ENCODE measurements at places on chromosomes 5 and 9. TPM values are rescaled to one million over a fixed set of nuclear protein-coding genes. Genes with fewer than 3 reads are reported as not detected.

GRCh38 chr5:153756540-153756939 lies 266.1 kb downstream of the GRIA1 start:
- H3K27ac ChIP-seq = no peak overlapping the region
- no peaks in the 10 kb centered on the region for H3K36me3 ChIP-seq
- H3K4me3 ChIP-seq = no peak overlapping the region
- no peaks in the 10 kb centered on the region for H3K27me3 ChIP-seq

- H3K4me3 ChIP-seq = no peak overlapping the region
- peaks cover 13% of the 10 kb centered on the region for H3K36me3 ChIP-seq
- no peak for DNase-seq
- no peaks in the 10 kb centered on the region for H3K27me3 ChIP-seq
- peaks cover 40% of the 10 kb centered on the region for H3K4me1 ChIP-seq
- no peak overlapping the region for H3K27ac ChIP-seq
Observed at GRCh38 chr9:121754655-121755436, 103.4 kb downstream of the DAB2IP start.

DNA sequence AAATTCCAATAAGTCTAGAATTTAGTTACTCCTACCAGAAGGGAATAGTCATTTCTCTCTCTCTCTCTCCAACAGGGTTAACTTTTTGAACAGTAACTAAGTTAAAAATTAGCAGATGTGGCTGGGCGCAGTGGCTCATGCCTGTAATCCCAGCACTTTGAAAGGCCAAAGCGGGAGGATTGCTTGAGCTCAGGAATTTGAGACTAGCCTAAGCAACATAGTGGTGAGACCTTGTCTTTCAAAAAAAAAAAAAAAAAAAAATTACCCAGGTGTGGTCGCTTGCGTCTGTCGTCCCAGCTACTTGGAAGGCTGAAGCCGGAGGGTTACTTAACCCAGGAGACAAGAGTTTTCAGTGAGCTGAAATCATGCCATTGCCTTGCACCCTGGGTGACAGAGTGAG lies 639.7 kb downstream of the PTPRD start:
- no peak overlapping the region for H3K4me3 ChIP-seq
- H3K4me1 ChIP-seq = no peaks in the 10 kb centered on the region
- no peaks in the 10 kb centered on the region for H3K36me3 ChIP-seq
- no peaks in the 10 kb centered on the region for H3K27me3 ChIP-seq
- DNase-seq = no peak

DNA sequence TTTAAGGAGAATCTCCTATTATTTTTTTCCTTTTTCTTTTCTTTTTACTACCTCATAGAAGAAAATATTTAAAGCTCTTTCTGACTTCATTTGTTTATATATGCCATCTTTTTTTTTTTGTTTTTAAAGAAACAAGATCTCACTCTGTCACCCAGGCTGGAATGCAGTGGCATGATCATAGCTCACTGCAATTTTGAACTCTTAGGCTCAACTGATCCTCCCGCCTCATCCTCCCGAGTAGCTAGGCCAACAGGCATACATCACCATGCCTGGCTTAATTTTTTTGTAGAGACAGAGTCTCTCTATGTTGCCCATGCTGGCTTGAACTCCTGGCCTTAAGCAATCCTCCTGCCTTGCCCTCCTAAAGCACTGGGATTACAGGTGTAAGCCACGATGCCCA lies 59.5 kb downstream of the LNPEP start:
- peaks cover 18% of the 10 kb centered on the region for H3K36me3 ChIP-seq
- no peak for DNase-seq
- no peaks in the 10 kb centered on the region for H3K4me1 ChIP-seq
- H3K4me3 ChIP-seq = no peak overlapping the region
- no peaks in the 10 kb centered on the region for H3K27me3 ChIP-seq

Gene FCN2
- not detected for total RNA-seq

DNA sequence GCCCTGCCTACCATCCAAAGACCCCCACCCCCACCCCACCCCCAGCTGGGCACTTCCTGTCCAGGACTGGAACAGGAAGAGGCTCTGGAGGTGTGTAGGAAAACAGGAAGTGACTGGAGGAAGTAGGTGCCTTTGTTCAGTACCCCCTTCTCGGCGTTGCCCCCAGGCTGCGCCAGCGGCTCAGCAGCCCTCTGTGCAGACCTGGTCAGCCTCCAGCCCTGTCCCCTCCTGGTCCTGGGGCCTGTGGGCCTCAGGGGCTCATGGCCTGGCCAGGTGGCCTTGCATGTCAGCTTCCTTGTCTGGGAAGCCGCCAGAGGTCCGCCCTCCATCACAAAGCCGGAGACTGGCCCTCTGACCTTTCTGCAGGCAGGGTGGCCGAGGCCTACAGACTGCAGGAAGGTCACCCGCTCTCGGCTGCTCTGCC lies 26.0 kb downstream of the FLT4 start:
- H3K27ac ChIP-seq = no peak overlapping the region
- DNase-seq = peak; percentile 26
- H3K4me3 ChIP-seq = no peak overlapping the region
- H3K36me3 ChIP-seq = no peaks in the 10 kb centered on the region
- H3K27me3 ChIP-seq = no peaks in the 10 kb centered on the region
- H3K4me1 ChIP-seq = no peaks in the 10 kb centered on the region

- H3K27ac ChIP-seq = no peak overlapping the region
- no peak overlapping the region for H3K4me3 ChIP-seq
- H3K36me3 ChIP-seq = no peaks in the 10 kb centered on the region
- peaks cover 6% of the 10 kb centered on the region for H3K27me3 ChIP-seq
- H3K4me1 ChIP-seq = no peaks in the 10 kb centered on the region
Observed at GRCh38 chr5:1229822-1230221, 4.6 kb downstream of the SLC6A18 start.

Gene ADGRV1
- 66.2 TPM for total RNA-seq

Gene OR2K2
- total RNA-seq = not detected

Gene ARHGEF39
- 1.3 TPM for total RNA-seq

DNA sequence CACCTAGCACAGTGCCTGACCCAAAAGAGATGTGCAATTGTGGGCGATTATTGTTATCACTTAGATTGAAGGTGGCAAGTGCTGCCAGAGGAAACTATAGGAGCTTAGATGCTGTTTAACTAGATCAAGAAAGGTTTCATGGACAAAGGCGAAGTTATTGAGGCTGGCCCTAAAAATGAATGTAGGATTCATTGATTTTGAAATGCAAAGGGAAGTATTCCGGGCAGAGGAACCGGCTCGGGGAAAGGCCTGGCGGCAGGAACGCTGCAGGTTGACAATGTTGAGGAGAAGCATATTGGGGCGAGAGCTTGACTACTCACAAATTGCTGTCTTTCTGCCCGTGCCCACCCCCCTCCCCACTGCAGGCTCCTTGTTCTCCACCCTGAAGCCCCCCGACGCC lies 37.4 kb upstream of the TTC1 start:
- no peak overlapping the region for H3K27ac ChIP-seq
- H3K4me1 ChIP-seq = no peaks in the 10 kb centered on the region
- no peaks in the 10 kb centered on the region for H3K36me3 ChIP-seq
- no peak for DNase-seq

Gene ANAPC2
- total RNA-seq = 31.9 TPM

DNA sequence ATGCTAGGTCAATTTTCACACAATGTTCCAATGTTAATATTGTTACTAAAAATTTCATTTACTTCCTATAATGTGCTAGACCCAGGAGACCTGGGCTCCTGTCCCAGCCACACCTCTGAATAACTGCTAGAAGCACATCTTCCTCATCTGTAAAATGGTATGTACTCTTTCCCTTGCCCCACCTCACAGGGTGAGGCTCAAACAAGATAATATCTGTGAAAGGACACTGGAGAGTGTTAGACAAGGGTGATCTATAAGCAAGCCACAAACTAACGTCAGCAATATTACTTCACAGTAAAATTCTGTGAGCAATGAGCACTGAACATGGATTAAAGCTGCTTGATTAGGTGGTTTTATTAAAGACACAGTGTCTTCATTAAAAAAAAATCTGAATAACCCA lies 186.4 kb downstream of the EPB41L4A start:
- no peak for DNase-seq
- H3K36me3 ChIP-seq = peaks cover 5% of the 10 kb centered on the region
- peaks cover 10% of the 10 kb centered on the region for H3K4me1 ChIP-seq
- no peak overlapping the region for H3K4me3 ChIP-seq

- peaks cover 90% of the 10 kb centered on the region for H3K27me3 ChIP-seq
- no peak for DNase-seq
- peaks cover 8% of the 10 kb centered on the region for H3K4me1 ChIP-seq
- no peak overlapping the region for H3K4me3 ChIP-seq
- H3K36me3 ChIP-seq = no peaks in the 10 kb centered on the region
- H3K27ac ChIP-seq = no peak overlapping the region
Observed at GRCh38 chr5:88679638-88680037, 203.3 kb downstream of the MEF2C start.

Gene NCS1
- total RNA-seq = 7.0 TPM

DNA sequence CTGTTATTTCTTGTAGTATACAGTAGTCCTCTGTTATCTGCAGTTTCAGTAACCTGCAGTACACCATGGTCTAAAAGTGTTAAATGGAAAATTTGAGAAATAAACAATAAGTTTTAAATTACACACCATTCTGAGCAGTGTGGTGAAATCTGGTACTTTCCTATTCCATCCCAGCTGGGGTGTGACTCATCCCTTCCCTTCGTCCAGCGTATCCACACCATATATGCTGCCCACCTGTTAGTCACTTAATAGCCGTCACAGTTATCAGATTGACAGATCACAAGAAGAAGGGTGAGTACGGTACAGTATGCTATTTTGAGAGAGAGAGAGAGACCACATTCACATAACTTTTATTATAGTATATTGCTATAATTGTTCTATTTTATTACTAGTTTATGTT lies 28.9 kb downstream of the FAM151B start:
- no peaks in the 10 kb centered on the region for H3K4me1 ChIP-seq
- no peaks in the 10 kb centered on the region for H3K27me3 ChIP-seq
- H3K36me3 ChIP-seq = peaks cover 2% of the 10 kb centered on the region

DNA sequence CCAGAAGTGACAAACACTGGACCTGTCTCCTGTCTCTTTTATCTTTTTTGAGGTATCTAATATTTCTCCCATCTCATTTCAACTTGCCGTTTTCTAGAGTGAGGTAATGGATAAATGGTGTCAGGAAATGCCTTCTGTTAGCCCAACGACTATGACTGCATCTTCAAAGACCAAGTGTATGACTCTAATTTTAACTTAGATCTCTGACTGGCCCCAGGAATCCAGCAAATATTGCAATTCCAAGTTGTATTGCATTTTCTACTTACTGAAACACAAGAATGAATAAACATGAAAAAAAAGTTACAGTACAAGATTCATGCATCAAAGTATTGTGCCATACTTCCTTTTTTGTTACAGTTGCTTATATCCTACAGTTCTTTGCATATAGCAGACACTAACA lies 26.3 kb downstream of the SLC28A3 start:
- H3K4me1 ChIP-seq = no peaks in the 10 kb centered on the region
- no peaks in the 10 kb centered on the region for H3K27me3 ChIP-seq
- no peaks in the 10 kb centered on the region for H3K36me3 ChIP-seq
- no peak overlapping the region for H3K27ac ChIP-seq
- no peak overlapping the region for H3K4me3 ChIP-seq

Gene SLU7
- total RNA-seq = 35.6 TPM

- H3K4me1 ChIP-seq = peaks cover 32% of the 10 kb centered on the region
- H3K36me3 ChIP-seq = peaks cover 7% of the 10 kb centered on the region
- no peak overlapping the region for H3K4me3 ChIP-seq
- H3K27me3 ChIP-seq = no peaks in the 10 kb centered on the region
- peak overlapping the region; percentile 6 for H3K27ac ChIP-seq
- DNase-seq = peak; percentile 66
Observed at GRCh38 chr5:140549237-140550144, 2.0 kb downstream of the EIF4EBP3 start.

- H3K4me1 ChIP-seq = peaks cover 31% of the 10 kb centered on the region
- H3K36me3 ChIP-seq = no peaks in the 10 kb centered on the region
- H3K27me3 ChIP-seq = no peaks in the 10 kb centered on the region
Observed at GRCh38 chr5:78593465-78593864, 55.1 kb downstream of the LHFPL2 start.

Gene TLE4
- 34.9 TPM for total RNA-seq

GRCh38 chr5:66232275-66232674 lies 88.2 kb downstream of the SREK1 start:
- no peak for DNase-seq
- no peaks in the 10 kb centered on the region for H3K4me1 ChIP-seq
- no peaks in the 10 kb centered on the region for H3K36me3 ChIP-seq
- H3K27me3 ChIP-seq = no peaks in the 10 kb centered on the region
- no peak overlapping the region for H3K4me3 ChIP-seq

- no peaks in the 10 kb centered on the region for H3K4me1 ChIP-seq
- no peak overlapping the region for H3K4me3 ChIP-seq
- peak; percentile 55 for DNase-seq
- no peak overlapping the region for H3K27ac ChIP-seq
Observed at GRCh38 chr5:52560366-52560765, 227.3 kb upstream of the ITGA1 start.

- H3K4me1 ChIP-seq = no peaks in the 10 kb centered on the region
- H3K36me3 ChIP-seq = no peaks in the 10 kb centered on the region
- no peaks in the 10 kb centered on the region for H3K27me3 ChIP-seq
Observed at GRCh38 chr5:158744680-158745079, 355.0 kb downstream of the EBF1 start.

DNA sequence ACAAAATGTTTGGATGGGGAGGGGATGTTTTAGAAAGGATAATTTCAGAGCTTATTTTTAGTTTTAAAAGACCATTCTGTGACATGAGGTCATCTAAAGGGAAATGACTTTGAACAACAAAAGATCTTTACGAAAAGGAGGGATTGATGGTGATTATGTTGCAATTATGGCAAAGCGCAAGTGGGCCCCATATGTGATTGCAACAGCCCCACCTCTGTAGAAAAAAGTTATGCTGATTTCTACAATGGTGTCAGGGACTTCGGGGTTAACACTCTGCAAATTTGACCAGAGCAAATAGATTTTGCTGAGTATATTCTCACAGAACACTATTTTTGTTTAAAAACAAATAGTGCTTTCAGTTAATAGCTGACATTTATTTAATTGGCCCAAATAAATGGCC lies 312.8 kb downstream of the NSG2 start:
- peaks cover 12% of the 10 kb centered on the region for H3K4me1 ChIP-seq
- no peak overlapping the region for H3K4me3 ChIP-seq
- DNase-seq = no peak
- H3K27ac ChIP-seq = no peak overlapping the region
- H3K36me3 ChIP-seq = no peaks in the 10 kb centered on the region
- H3K27me3 ChIP-seq = no peaks in the 10 kb centered on the region

DNA sequence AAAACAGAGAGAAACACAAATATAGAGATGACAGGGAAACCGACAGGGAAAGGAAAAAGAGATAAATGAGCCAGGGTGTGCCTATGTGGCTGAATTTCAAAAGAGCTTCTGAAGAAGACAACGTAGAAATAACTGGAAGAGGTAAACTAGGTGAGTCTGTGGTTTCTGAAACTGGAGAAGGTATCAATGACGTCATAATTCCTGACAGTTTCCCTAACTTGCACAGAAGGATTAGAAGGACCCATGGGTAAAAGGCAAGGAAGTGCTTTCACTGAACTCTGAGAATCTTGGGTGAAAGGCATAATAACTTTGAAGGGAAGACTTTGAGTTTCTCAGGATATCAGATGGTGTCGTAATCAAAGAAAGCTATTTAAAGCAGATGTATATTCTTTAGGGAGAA lies 790.8 kb upstream of the NUDT12 start:
- DNase-seq = no peak
- no peak overlapping the region for H3K4me3 ChIP-seq
- H3K4me1 ChIP-seq = no peaks in the 10 kb centered on the region
- no peak overlapping the region for H3K27ac ChIP-seq
- no peaks in the 10 kb centered on the region for H3K36me3 ChIP-seq

GRCh38 chr9:98851730-98852459 lies 44.4 kb downstream of the GALNT12 start:
- H3K36me3 ChIP-seq = no peaks in the 10 kb centered on the region
- H3K4me1 ChIP-seq = no peaks in the 10 kb centered on the region
- no peak overlapping the region for H3K4me3 ChIP-seq
- no peaks in the 10 kb centered on the region for H3K27me3 ChIP-seq
